DMS53 (cell line): ENCODE measurements at places on chromosomes 3 and 15.

GRCh38 chr3:98786364-98787006, 23.3 kb downstream of the ST3GAL6 start:
- no peak for DNase-seq

- DNase-seq = no peak
These were observed 21.3 kb downstream of the CLK3 start for GRCh38 chr15:74636984-74637383.

DNA sequence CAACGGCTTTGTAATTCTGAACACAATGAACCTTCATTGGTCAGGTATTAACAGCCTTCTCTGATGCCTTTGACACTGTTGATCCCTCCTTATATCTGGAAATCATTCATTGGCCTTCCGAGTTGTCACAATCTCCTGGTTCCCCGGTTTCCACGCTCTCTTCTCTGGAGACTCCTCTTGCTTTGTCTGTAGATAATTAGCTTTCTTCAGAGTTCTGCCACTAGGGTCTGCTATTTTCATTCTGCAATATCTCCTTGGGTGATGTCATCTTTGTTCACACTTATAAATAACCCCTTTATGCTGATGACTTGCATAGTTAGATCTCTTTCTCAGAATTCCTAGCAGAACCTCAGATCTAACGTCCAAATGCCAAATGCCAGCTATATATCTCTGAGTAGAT, 583.8 kb upstream of the ZNF717 start:
- peak; percentile 21 for DNase-seq

GRCh38 chr3:48403533-48404439, 26.1 kb downstream of the PLXNB1 start:
- DNase-seq = no peak

GRCh38 chr3:122719273-122719921, 38.8 kb downstream of the PARP14 start:
- no peak for DNase-seq

- no peak for DNase-seq
These were observed 45.1 kb downstream of the IL17RD start for GRCh38 chr3:57120040-57120439.

GRCh38 chr3:72220946-72221345, 436.0 kb upstream of the PROK2 start:
- no peak for DNase-seq

- no peak for DNase-seq
These were observed 414.7 kb upstream of the NAALADL2 start for GRCh38 chr3:174444391-174444790.

GRCh38 chr3:42729404-42730145, 27.0 kb upstream of the HHATL start:
- no peak for DNase-seq

GRCh38 chr3:54759166-54759565, 168.7 kb downstream of the LRTM1 start:
- DNase-seq = no peak

GRCh38 chr3:14144423-14145075, 19.7 kb downstream of the TMEM43 start:
- peak; percentile 93 for DNase-seq

DNA sequence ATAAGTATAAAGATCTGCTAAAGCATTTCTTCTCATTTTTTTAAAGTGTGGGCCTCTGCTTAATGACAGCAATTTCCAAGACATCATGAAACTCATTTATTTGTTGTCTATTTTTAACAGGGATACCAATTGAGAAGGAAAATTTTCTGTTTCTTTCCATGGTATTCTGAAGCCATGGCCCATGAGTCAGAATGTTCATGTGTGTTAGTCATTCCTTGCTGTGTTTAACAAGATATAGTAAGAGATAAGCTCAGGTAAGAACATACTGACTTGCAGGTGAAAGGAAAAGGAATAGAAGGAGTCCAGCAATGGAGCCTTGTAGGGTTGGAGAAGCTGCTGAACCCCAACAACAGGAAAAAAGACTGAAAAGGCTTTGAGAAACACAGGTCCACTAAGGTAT, 17.0 kb upstream of the ARID3B start:
- no peak for DNase-seq

GRCh38 chr3:15646851-15647511, 45.4 kb downstream of the BTD start:
- DNase-seq = no peak

GRCh38 chr3:151101270-151101969, 16.0 kb downstream of the MED12L start:
- DNase-seq = no peak

DNA sequence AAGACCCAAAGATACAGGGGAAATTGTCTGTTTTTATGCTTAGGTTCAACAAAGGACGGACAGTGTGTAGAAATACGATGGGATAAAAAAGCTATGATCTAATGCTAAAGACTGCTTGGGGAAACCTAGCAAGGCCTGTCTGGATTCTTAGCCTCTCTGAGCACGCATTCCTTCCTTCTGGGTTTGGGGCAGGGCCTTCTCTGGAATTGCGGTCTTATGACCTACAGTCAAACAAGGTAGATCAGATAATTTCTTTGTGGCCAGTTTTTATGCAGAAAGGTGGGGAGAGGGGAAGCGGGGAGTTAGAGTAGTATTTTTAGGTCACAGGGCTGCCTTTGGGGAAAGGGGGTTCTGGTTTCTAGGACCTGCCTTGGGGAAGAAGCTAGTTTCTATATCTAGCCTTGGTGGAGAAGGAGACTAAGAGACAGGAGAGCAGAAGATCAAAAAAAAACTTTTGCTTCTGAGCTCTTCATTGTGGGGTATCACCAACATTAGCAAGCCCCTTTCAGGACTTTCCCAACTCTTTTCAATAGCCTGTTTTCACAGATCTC, 39.1 kb upstream of the LIPC start:
- no peak for DNase-seq

- DNase-seq = peak; percentile 71
These were observed 417.7 kb upstream of the TGFBR2 start for GRCh38 chr3:30188713-30189112.

DNA sequence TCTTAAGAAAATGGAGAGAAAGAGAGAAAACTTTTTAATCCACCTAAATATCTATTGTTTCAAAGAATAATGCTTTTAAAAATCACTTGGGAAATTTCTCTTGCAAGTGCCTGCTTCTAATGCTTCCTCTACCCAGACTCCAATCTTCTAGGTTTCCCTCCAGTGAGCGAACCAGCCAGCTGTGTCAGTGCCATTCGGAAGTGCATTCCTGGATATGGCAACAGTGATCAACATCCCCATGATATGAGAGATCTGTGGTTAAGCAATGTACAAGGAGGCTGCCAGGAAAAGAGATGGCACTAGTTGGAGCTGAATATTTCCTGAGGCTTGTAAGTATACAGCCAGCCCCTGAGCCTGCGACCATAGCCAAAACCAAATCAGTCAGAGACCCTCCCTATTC, 53.3 kb upstream of the KCNMB2 start:
- DNase-seq = no peak

GRCh38 chr3:172394692-172395091, 53.6 kb downstream of the GHSR start:
- DNase-seq = no peak

- DNase-seq = no peak
These were observed 79.4 kb upstream of the CADPS start for GRCh38 chr3:62954580-62954979.

DNA sequence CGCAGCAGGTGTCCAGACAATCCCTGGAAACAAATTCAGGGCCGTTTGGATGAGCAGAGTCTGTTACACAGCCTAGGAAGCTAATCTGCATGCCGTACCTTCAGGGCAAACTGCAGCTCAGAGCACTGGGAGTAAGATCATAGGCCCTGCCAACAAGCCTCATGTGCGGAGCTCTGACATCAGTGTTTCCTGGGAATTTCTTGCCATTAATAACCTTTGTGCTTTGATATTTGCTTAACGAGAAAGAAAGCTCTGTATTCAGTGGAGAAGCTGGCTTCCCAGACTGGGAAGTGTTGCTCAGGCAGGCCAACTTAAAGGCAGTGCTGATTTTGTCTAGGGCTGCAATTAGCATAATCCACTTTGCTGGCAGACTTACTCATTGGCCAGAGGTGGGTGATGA, 116.1 kb upstream of the KLHL25 start:
- DNase-seq = no peak

DNA sequence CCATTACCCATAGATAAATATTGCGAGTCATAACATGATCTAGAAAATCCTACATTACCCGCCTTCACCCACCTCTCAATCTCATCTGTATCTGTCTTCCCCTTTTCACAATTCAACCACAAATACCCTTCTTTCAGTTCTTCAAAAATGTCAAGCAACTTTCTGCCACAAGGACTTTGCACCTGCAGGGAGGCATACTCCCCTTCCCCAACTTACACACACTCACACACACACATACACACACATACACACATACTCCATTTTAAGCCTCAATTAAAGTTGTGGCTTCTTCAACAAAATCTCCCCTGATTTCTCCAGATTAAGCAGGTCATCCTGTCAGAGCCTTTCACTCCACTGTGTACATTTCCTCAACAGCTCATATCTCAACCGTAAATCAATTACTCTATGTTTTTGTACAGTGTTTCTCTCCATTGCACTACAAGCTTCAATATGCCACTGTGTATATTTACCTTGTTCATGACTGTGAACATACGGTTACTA, 33.1 kb upstream of the CCDC50 start:
- DNase-seq = peak; percentile 51

GRCh38 chr15:80241508-80241907, 10.5 kb downstream of the CTXND1 start:
- no peak for DNase-seq

- DNase-seq = peak; percentile 77
These were observed 311.1 kb upstream of the THBS1 start for GRCh38 chr15:39269821-39270220.
